ENCODE measurements at places on chromosomes 2 and 18. TPM values are rescaled to one million over a fixed set of nuclear protein-coding genes. Genes with fewer than 3 reads are reported as not detected.

CCDC74A gene
- 3.9 TPM for total RNA-seq

- DNase-seq = no peak
Observed at GRCh38 chr18:59035591-59035990, 104.1 kb upstream of the SEC11C start.

- DNase-seq = no peak
Observed at GRCh38 chr2:208654056-208654455, 247.5 kb downstream of the PTH2R start.

HOXD10 gene
- total RNA-seq = 10.1 TPM

DNA sequence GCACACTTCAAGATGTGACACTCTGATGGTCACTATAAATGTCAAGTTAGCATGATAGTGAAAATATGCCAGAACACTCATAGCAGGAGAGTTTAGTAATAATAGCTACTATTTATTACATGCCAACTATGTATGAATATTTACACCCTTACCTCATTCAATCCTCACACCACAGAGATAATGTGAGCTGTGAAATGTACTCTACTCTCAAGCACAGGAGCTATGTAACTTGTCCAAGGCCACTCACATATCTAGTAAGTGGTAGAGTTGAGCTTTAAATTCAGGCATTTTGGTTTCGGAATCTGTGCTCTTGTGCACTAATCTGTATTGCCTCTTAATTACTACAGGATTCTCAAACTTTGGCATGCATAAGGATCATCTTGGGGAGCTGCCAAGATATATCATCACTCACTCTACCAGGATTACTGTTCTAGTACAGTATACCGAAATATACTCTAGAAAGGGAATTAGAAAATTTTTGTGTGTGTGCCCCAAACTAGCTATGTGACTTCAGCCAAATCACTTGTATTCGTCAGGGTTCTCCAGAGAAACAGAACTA lies 154.3 kb downstream of the PLCL1 start:
- no peak for DNase-seq

LINC00305 gene
- not detected for total RNA-seq

DNA sequence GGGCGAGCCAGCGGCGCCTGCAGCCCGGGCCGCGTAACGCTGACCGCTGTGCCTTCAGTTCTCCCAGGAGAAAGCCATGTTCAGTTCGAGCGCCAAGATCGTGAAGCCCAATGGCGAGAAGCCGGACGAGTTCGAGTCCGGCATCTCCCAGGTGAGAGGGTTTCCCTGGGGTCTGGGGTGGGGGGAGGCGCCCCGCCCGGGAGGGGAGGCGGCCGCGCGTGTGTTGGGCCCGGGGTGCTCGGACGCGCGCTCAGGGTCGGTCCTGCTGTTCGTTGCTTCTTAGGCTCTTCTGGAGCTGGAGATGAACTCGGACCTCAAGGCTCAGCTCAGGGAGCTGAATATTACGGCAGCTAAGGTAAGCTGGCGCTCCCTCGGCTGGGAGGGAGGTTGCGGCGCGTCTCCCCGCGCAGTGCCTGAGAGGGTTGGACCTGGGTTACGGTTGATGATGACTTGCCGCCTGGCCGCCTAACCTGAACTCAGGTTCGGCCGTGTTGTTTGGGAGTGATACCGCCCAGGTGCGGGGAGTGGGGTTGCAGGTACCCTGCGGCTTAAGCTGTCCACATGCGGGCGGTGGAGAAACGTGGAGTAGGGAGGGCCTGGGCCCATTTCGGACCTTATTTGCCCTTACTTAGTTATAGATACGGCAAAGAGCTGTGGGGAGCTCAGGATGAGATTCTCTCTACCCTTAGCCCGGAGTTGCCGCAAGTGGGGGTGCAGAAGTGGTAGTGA lies 638 bp downstream of the RPS7 start:
- DNase-seq = no peak

DNA sequence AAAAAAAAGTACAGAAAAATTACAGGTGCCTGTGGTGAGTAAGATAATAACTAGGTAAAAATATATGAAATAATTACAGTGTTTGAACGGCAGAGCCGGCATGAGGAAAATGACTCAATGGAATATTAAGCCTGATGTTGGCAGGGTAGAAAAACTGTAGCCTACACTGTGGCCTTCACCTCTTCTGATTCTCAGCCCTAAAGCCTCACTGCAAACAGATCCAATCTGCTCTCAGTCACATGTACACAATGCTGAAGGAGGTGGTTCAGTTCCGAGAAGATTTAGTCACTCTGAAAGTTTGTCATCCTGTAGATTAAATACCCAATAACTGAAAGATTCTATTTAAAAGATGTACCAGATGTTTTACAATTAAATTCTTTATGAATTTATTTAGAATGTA lies 66.9 kb upstream of the MAP3K20 start:
- DNase-seq = no peak
